ENCODE measurements at places on chromosomes 16 and 17. TPM values are rescaled to one million over a fixed set of nuclear protein-coding genes. Genes with fewer than 3 reads are reported as not detected.

HS3ST3A1 gene
- 2.1 TPM for total RNA-seq

SDR42E1 gene
- 0.52 TPM for total RNA-seq

KLHL10 gene
- not detected for total RNA-seq

CCL4L2 gene
- total RNA-seq, result 1.6 TPM

WNK4 gene
- total RNA-seq, result not detected

SLC2A4 gene
- total RNA-seq, result 34.4 TPM

FBXO39 gene
- under 0.01 TPM for total RNA-seq

PRR29 gene
- not detected for total RNA-seq

HAS3 gene
- under 0.01 TPM for total RNA-seq

TMC5 gene
- total RNA-seq, result not detected

TCAP gene
- total RNA-seq, result 78.8 TPM

IRF8 gene
- 19.8 TPM for total RNA-seq

SLC12A3 gene
- not detected for total RNA-seq

COPZ2 gene
- total RNA-seq, result 39.7 TPM

HOXB7 gene
- 1.0 TPM for total RNA-seq

CBFB gene
- total RNA-seq, result 33.9 TPM

TP53TG3F gene
- not detected for total RNA-seq

All from skeletal muscle tissue (tissue), 5 donors.